ENCODE measurements at places on chromosomes 2 and 18.
A peak's percentile ranks its signal among the peaks of the same experiment; 100 is the strongest.

- DNase-seq = no peak
These were observed 17.4 kb downstream of the ZNF532 start for GRCh38 chr18:58882044-58882443.

DNA sequence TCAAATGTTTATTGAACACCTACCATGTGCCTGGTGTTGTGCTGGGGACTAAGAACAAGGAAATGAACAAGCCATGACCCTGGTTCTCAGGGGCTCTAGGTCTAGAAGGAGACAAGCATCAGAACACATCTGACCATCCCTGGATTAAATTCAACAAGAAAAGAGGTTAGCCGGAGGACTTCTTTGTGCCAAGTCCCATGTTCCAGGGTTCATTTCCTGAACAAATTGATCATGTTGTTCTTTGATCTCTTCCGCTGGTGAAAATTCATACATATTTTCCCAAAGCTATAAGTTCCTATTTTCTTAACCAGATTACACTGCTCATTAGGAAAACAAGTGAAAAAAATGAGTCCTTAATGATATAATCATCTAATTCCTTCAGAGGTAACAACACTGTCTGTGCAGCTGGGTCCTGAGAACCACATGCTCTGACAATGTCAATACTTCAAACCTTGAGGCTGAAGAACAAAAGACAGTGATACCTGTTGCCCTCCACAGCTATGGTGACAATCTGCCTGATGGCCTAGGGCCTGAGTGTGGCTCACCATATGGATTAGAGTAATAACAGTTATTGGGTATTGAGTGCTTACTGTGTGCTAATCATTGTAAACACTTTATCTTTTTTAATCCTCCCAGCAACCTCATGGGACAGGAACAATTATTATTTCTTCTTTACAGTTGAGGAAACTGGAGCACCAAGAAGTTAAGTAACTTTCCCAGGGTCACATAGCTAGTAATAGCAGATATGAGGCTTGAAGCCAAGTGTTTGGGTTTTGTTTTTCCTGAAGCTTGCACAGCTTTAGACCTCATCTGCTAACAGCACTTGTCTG lies 24.6 kb upstream of the INO80C start:
- no peak for DNase-seq

DNA sequence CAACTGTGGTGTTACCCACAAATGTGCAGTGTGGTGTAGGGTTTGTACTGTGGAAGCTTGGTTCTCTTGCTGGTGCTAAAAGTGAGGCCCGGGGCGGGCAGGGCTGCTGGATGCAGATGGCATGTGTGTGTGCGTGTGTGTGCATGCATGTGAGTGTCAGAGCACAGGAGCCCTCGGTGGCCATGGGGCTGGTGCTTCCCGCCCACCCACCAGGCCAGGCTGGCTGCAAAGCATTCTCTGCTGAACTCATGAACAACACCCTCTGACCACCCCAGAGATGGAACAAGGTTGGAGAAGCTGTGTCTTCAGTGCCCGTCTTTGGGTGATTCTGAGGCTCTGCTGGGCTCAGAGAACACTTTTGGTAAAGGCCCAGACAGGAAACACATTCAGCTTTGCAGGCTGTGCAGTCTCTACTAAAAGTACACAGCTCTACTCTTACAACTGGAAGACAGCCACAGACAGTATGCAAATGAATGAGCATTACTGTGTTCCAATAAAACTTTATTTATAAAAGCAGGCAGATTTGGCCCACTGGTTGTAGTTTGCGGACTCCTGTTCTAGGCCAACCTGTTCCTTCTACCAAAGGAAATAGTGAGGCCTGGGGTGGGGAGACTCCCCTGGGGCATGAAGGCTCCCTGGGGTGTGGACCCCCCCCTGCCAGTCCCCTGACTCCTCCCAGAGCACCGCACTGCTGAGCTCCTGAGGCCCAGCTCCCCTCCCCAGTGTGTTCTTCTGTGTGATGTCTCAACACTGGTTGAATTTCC lies 225.3 kb upstream of the HDAC4 start:
- DNase-seq = no peak

DNA sequence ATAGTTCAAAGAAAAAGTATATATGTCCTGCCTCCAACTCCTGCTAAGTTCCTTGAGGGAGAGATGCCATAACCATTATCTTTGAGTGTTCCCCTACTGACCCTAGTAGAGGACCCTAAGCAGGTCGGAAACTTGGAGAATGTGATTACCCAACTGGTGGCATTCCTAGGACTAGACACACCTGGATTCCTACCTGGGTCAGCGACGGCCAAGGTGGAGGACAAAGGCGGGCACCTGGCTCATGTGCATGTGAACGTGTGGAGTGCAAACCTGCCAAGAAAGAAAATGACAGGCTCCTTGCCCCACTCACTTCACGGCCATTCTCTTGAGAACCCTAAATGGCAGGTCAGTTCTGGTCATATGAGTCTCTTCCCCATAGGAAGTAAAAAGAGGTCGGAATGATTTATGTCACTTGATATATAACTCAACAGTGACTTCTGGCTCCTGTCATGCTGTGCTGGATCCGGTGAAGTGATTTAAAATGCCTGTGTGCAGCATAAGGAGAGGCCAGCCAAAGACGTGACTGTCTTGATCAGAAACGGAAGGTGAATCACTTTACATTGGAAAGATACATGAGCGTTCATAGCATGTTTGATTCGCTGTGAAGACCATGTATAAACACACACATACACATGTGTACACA lies 371.6 kb downstream of the EIPR1 start:
- DNase-seq = peak; percentile 48

- DNase-seq = no peak
These were observed 52.8 kb upstream of the PMAIP1 start for GRCh38 chr18:59846814-59847490.

DNA sequence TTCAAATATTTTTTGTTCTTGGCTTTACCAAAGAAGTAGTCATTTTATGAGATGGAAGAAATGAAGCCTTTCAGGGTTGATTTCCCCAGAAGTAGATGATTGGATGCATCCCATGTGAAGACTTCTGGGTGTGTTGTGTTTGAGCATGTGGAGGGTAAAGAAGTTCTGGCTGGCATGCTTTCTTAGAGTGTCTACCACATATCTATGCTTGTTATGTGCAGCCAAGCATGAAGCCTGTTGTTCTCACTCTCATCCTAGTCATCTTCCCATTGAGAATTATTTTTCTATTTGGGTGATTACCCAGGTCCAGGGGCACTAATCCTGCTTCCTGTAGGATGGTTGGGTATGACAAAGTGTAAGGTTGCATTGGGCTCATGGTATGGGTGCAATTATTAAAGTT lies 472.9 kb downstream of the PTPRM start:
- no peak for DNase-seq

DNA sequence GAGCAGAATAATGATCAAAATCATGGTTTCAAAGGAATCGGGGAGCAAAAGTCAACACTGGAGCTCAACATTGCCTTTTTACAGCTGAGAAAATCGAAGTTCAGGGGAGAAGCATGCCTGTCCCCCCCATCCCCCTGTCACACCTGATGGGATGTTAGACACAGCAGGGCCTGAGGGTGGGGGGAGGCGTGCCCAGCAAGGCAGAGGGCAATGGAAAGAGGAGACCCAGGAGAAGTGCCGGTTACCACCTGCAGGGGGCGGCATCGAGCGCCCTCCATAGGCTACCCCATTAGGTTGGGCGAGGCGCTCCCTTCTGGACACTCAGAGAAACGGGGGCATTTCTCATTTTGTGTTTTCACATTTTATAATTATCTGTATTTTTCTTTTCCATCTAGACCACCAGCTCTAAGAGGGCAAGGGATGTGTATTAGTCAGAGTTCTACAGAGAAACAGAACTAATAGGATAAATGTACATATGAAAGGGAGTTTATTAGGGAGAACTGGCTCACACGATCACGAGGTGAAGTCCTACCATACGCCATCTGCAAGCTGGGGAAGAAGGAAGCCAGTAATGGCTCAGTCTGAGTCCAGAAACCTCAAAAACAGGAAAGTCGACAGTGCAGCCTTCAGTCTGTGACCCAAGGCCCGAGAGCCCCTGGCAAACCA lies 271.3 kb downstream of the LRATD1 start:
- peak; percentile 21 for DNase-seq

DNA sequence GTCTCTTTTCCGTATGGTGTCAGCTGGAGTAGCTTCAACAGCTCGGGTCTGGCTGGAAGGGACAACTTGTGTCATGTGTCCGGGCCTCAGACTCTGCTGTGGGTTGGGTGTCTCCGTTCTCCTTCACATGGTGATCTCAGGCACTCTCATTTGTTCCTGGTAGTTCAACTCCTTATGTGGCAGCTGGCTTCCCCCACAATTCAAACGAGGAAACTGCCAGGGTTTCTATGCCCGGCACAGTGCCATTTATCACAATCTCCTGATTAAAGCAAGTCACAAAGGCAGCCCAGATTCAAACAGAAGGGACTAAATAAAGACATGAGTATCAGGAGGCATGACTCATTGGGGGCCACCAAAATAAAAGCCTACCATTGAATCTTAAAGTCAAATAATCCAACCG lies 22.7 kb downstream of the MRO start:
- DNase-seq = no peak

DNA sequence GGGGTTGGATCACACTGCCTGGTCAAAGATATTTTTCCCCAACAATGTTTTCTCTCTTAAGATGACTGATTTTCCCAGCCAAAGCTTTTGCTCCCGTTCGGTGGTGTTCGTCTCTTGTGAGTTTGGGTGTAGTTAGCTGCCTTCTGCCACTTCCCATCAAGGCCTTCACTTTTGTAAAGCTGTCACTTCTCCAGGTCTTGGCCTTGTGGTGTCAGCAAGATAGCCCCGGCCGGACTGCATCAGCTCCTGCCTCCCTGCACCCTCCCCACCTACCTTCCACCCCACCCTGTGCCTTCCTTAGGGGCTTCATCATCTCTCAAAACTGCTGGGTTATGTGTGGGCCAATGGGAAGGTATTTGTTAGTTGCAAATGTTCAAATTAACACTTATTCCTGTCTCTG lies 228.9 kb downstream of the BCL11A start:
- no peak for DNase-seq

DNA sequence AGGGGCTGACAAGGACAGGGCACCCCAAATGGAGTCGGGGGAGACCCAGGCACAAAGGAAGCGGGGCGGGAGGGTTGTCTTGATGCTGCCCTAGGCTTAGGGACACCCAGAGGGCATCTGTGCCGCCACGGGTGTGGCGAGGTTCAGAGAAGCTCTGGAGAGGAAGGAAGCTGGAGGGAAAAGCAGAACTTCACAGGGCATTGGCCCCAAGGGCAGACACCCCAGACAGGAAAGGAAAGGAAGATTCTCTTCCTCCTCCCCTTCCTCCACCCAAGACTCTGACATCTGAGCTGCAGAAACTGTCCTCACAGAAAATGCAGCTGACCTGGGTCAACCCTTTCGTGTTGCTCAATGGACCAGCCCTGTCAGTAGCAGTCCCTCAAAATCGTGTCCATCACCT lies 25.6 kb downstream of the DNMT3A start:
- DNase-seq = no peak

- DNase-seq = no peak
These were observed 104.6 kb upstream of the KLHL29 start for GRCh38 chr2:23280401-23280800.

- no peak for DNase-seq
These were observed 17.0 kb downstream of the TTLL4 start for GRCh38 chr2:218727502-218728165.

Data from NCI-H187 treated with DMSO at 0.1 percent for 48 hours (cell line).